ENCODE measurements at places on chromosomes 1 and 21. TPM values are rescaled to one million over a fixed set of nuclear protein-coding genes. Genes with fewer than 3 reads are reported as not detected.

- no peak for DNase-seq
Observed at GRCh38 chr1:108865316-108865910, 8.5 kb upstream of the AKNAD1 start.

DNA sequence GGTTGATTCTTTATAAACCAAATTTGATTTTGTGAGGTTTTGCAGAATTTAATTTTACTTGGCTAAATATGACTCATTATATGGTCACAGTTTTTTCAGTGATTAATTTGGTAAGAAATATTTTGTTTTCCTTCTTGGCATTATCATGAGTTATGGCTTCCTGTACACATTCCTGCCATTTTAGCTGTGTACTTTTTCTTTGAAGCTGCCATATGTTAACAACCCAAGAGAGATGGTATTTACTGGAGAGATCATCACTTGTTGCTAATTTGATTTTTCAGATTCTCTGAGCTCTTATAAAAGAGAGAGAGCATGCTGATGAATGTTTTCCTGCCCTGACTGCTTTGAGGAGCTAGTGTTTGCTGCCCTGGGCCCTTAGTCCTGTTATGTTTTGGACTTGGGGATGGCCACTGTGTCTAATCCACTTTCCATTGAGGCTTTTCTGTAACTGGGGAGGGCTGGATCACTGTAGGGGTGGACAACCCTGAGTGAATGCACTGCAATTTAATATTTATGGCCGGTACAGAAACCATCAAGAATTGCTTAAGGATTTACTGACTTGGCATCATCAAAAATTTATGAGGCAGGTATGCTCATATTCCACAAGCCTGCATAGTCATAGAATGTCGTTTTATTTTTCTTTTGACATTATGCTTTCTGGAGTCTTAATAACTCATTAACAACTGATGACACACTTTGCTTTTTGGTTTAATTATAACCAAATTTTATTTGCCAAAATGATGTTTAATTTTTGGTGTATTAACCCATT, 200.9 kb downstream of the DISC1 start:
- no peak for DNase-seq

DNA sequence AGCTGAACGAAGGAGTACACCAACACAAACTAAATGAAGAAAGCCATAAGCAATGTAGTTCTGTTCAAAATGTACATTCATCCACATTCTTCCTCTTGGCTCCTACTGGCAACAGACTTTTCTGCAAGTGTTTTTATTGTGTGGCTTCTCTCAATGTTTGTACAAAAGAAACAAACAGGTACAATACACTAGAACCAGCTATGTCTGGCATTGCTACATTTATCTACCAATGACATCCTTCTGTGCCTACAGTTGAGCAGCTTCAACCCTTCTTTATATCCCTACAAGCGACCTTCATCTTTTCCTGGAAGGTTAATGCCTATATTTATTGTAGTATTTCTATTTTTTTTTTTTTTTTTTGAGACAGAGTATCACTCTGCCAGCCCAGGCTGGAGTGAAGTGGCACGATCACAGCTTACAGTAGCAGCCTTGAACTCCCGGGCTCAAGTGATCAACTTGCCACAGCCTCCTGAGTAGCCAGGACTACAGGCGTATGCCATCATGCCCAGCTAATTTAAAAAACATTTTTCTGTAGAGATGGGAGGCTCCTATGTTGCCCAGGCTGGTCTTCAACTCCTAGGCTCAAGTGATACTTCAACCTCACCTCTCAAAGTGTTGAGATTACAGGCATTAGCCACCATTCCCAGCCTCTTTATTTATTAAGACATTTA, 89.3 kb downstream of the ASH1L start:
- DNase-seq = no peak

The OR14K1 gene
- not detected for total RNA-seq

DNA sequence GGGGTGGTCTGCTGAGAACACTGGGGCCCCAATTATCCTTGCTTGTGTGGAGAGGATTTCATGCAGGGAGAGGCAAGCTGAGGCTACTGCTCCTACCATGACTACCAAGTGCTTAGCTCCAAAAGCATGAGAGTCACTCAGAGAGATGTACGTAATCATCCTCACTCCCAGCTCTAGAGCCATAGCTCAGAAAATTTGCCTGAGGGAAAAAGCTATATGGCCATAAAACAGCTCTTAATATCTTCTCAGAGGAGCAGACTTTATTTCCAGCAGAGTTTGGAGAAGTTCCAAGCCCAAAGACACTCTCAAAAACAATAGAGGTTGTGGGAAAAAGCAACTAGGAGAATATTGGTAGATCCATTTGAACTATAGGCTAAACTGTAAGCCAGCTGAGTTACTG, 106.4 kb upstream of the PBX1 start:
- no peak for DNase-seq
